ENCODE measurements at places on chromosomes 1 and 21.

GRCh38 chr1:54070171-54070837, 16.9 kb downstream of the TCEANC2 start:
- peak; percentile 67 for DNase-seq

DNA sequence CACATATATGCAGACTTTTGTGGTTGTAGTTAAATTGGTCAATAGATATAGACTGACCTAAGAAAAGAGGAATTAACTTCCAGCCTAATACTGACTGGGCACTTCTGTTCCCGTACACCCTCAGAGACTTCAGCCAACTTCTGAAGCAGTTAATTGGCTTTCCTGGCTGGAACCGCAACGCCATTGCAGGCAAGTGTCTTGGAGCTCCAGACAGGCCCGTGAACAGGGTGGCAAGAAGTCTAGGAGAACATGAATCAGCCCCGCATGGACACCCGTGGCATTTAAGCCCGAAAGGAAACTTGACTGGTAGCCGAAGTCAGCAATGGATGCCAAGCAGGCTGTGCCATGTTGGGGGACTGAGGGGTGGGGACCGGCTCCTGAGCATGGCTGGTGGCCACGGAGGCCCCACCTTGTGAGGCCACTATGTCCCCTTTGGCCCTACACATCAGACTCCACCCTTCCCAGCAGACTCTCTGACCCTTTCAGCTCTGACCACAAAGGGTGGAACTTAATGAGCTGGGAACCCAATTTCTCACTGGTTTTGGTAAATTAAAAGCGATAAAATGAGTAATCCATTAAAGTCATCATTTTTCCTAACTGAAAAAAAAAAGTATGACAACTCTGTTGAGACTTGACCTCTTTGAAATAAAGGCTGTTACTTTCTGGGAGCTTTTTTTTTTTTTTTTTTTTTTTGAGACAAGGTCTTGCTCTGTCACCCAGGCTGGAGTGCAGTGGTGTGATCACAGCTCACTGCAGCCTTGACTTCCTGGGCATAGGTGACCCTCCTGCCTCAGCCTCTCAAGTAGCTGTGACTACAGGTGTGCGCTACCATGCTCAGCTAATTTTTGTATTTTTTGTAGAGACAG, 54.1 kb downstream of the RUNX1 start:
- no peak for DNase-seq

DNA sequence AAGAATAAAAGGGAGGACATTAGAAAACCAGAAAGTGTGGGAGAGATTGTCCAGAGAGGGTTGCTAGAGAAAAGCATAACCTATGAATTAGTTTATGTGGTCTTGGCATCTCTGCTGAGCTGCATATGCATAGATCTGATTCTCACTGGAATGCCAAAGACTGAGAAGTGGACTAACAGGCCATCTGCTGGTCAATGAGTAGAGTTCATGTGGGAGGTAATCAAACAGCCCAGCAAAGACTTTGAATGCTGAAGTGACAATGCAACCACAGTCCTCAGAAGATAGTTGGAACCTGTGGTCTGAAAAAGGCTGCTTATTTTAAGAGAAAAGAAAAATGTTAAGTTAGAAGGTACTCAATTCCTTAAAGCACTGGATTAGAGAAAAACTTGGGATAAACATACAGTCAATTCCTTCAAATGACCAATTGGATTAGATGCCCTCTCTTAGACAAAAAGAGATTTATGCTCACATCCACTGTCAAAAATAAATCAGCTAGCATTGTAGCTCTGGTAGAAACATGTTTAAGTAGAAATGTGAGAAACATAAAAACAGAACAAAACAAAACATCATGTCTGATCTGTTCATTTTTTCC, 382.8 kb downstream of the AMY1C start:
- peak; percentile 1 for DNase-seq

DNA sequence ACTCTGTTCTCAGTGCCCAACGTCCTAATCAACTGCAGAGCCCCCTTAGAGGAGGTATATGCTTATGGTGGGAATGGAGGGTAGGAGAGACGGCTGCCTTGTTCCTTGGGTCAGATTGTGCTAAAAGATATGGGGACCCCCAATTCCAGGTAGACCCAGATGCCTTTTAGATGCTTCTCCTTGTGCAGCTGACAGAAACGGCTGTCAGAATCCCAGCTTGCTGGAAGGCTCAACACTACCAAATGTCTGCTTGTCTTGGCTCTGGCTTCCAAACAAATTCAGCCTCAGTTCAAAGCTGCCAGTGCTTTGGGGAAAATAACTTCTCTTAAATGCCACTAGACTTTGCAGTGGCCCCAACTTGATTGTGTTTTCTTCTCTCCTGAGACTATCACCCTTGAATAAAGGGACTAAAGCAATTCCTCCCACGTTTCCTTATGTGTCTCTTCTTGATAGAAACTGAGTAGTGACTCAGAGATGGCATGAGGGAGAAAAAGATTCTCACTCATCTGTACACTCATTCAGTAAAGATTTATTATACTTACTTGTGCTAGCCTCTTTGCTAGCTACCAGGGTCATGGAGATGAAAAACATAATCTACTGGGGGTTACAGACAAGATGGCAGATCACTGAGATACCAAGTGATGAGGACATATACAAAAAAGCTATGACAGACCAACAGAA, 3.4 kb upstream of the RNF19B start:
- peak; percentile 77 for DNase-seq

DNA sequence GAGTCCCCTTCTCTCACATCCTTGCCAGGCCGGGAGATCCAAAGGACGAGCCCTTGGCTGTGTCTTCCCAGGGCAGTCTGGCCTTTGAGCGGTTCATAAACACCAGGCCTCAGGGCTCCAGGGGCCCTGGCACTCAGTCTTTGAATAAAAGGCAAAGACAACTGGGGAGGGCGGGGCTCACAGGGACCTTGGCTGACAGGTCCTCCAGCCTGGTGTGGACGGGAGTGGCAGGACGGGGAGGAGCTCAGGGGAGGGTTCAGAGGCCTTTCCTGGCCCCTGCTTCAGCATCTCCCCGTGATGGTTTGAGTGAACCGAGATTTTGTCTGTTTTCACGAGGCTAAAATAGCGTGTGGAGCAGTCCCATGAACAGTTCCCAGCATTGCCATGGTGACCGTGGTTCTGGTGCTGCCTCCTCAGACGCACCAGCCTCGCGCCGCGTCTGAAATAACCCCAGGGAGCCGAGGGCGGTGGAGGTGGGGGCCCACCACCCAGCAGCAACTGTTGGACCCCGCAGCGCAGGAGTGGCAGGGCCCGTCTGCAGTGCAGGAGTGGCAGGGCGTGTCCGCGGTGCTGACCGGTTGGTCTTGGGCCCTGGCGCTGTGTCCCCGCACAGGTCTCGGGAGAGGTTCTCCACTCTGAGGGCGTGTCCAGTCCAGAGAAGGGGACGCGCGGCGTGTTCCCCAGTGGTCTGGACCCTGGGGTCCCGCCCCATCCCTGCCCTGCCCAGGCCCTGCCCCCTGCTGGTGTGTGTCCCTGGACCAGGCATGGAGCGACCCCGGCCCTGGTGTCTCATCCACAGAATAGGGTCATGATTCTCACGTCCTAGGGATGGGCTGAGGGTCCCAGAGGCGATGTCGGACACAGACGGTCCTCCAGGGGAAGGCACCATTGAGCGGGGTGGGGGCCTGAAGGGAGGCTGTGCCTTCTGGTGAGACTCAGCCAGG, 7.1 kb upstream of the PRKCZ start:
- no peak for DNase-seq

GRCh38 chr1:108584428-108584856, 24.5 kb downstream of the EEIG2 start:
- no peak for DNase-seq

GRCh38 chr1:54989968-54990810, 8.5 kb upstream of the BSND start:
- peak; percentile 23 for DNase-seq

- DNase-seq, result no peak
Observed at GRCh38 chr1:115293006-115293405, 45.0 kb downstream of the NGF start.

DNA sequence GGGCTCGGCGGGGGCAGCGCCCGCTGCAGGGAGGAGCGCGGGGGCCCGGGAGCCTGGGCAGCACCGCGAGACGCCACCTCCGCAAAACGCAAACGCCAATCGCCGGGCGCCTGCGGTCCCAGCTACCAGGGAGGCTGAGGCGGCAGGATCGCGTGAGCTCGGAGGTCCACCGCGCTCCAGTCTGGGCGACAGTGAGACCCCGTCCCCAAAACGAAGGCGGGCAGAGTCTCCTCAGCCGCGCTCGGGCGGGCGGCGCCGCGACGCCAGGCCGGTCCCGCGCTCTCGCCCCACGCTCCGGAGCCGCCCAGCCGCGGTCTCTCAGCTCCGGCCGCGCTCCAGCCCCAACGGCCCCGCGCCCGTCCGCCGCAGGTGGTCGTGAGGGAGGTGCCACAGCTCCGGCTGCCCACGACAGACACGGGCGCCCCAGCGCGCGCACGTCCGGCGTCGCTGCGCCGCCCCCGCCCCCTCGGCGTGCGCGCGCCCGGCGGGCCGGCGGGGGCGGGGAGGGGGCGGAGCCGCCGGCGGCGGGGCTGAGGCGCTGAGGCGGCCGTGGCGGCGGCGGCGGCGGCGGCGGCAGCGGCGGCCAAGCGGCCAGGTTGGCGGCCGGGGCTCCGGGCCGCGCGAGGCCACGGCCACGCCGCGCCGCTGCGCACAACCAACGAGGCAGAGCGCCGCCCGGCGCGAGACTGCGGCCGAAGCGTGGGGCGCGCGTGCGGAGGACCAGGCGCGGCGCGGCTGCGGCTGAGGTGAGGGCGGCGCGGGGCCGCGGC, at the start of gene ADARB1:
ADARB1 (plus strand) TSS at position 533 of the 770 bp plus-strand sequence. CDS start 97,077 bp downstream, outside the sequence.
- peak; percentile 56 for DNase-seq

- no peak for DNase-seq
Observed at GRCh38 chr1:221735999-221736398, 5.9 kb downstream of the DUSP10 start.

GRCh38 chr1:23496490-23497181, 12.7 kb upstream of the ASAP3 start:
- no peak for DNase-seq

GRCh38 chr1:23216771-23217420, 406 bp downstream of the HTR1D start:
- no peak for DNase-seq

GRCh38 chr21:35509001-35509704, 460.1 kb upstream of the RUNX1 start:
- no peak for DNase-seq

- no peak for DNase-seq
Observed at GRCh38 chr1:232378266-232379062, 251.5 kb downstream of the SIPA1L2 start.

DNA sequence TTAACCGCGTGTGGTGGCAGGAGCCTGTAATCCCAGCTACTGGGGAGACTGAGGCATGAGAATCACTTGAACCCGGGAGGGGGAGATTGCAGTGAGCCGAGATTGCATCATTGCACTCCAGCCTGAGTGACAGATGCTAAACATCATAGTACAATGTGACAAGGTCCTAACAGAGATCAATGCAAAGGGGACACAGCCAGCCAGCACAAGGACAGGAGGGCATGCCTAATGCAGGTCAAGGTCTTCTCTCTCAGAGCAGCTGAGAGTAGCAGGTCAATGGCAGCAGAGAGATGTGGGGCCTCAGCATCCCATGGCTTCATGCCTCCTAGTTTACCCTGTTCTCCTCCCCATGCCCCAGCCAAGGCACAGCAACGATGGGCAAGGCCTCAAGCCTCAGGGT, 3.0 kb upstream of the SMIM11 start:
- no peak for DNase-seq

- DNase-seq, result peak; percentile 60
Observed at GRCh38 chr1:21909787-21910503, 27.2 kb downstream of the HSPG2 start.

GRCh38 chr1:6914706-6915105, 129.5 kb downstream of the CAMTA1 start:
- DNase-seq, result no peak

DNA sequence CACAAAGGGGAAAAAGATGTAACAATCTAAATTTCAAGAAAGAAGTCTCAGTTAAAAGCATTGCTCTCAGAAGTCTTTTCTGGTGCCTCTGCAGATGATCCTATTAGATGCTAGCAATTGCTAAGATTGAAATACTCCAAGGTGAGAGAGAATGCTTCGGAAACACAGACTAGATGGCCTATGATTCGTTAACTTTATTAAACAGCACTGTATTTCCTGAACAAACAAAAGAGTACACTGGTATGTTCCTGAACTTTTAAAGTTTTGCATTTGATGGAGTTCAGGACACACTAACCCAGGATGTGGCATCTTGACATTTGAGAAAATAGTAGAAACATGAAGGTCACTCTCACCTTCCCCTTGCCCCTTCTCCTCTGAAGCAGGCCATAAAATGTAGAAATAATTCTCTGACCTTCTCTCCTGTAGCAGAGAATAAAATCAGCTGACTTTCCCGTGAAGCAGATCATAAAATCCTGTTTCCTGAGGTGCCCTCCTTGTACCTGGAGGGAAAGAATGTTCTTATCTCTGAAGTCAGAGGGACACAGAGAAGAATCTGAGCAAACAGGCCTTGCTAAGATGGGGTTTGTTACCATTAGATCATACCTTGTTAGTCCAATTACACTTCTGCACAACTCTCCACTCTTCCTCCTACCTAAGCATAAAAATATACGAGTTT, 142.9 kb upstream of the USP25 start:
- no peak for DNase-seq

DNA sequence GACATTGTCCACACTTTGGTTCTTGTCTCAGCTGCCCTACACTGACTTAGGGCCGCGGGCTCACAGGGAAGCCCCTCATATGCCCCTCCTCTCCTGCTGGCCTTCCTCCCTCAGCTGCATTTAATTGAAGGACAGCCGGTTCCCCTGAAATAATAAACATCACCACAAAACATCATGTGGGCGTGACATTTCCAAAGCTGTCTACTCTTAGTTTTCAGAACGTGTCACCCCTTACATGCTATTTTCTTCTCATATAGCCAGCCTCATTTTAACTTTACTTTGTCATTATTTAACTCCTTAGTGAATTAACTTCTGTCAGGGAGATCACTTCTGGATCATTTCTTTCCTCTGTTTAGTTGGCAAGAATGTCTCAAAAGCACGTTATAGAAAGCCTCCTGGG, 103.2 kb downstream of the COLGALT2 start:
- no peak for DNase-seq

- DNase-seq, result no peak
Observed at GRCh38 chr1:112060261-112060660, 70.8 kb upstream of the KCND3 start.

DNA sequence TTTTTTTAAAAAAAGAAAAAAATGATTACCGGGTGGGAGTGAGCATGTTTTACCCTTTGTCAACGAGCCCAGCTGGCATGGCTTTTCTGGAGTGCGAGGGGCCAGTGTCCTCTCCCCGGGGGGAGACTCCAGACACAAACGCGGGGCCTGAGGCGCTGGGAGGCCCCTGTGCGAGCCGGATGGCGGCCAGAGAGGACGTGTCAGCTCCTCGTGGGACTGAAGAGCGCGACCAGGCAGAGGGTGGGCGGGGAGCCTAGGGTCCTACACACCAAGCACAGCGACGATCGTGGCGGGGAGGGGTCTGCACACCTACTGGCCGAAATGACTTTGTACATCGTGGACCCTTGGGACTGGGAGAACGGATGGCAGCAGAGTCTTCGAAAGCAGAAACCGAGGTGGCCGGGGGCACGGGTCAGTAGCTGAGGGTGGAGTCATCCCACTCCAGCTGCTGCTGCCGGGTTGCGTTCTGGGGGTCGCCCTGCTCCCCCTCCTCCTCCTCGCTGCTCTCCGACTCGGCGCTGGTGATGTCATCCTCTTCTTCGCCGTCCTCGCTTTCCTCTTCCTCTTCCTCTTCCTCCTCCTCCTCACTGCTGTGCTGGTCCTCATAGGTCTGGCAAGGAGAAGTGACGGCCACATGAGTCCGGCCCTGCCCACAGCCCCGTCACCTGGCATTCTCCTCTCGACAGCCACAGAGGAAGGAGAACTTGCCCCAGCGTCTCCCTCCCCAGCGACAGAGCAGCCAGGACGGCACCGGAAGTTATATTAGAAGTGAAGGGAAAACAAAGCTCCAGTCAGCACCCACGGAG, 78.8 kb downstream of the PIK3CD start:
- no peak for DNase-seq

All from IMR-90 (cell line).